Effector CD8-positive, alpha-beta T cell (primary cell): ENCODE measurements at places on chromosomes 4 and X.

GRCh38 chr4:170231377-170231776 lies 141.6 kb upstream of the AADAT start:
- DNase-seq = no peak

GRCh38 chr4:113888006-113888405 lies 91.4 kb downstream of the ARSJ start:
- no peak for DNase-seq

- no peak for DNase-seq
These were observed 91.5 kb downstream of the PPP2R2C start for GRCh38 chr4:6380746-6381410.

- DNase-seq = no peak
These were observed 64.6 kb upstream of the TRPC5 start for GRCh38 chrX:112147206-112147605.

DNA sequence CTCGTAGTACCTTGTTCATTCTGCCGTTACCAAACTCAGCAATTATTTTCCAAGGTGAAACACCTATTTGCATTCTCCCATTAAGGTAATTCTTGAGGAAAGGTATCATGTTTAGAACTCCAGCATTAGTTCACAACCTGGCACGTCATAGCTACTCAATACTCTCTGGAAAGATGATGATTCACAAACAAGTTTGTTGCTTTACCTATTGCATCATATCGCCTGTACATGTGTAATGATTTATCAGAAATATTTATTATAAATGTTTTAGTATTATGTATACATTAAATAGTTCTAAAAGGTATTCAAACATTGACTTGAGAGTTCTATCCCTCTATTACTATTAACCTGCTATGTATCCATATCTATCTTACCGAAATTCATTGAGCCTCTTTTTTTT lies 658.3 kb upstream of the PITX2 start:
- DNase-seq = no peak

GRCh38 chr4:186700746-186701145 lies 22.9 kb downstream of the FAT1 start:
- DNase-seq = no peak
